ENCODE measurements at places on chromosomes 1 and 21. TPM values are rescaled to one million over a fixed set of nuclear protein-coding genes. Genes with fewer than 3 reads are reported as not detected.

AMY1A gene
- polyA plus RNA-seq, result not detected

GNAT2 gene
- not detected for polyA plus RNA-seq

GNL2 gene
- 49.0 TPM for polyA plus RNA-seq

PERM1 gene
- polyA plus RNA-seq, result 3.3 TPM

MMEL1 gene
- polyA plus RNA-seq, result 0.39 TPM

- DNase-seq, result no peak
These were observed 52.8 kb downstream of the DUSP10 start for GRCh38 chr1:221689138-221689537.

DNA sequence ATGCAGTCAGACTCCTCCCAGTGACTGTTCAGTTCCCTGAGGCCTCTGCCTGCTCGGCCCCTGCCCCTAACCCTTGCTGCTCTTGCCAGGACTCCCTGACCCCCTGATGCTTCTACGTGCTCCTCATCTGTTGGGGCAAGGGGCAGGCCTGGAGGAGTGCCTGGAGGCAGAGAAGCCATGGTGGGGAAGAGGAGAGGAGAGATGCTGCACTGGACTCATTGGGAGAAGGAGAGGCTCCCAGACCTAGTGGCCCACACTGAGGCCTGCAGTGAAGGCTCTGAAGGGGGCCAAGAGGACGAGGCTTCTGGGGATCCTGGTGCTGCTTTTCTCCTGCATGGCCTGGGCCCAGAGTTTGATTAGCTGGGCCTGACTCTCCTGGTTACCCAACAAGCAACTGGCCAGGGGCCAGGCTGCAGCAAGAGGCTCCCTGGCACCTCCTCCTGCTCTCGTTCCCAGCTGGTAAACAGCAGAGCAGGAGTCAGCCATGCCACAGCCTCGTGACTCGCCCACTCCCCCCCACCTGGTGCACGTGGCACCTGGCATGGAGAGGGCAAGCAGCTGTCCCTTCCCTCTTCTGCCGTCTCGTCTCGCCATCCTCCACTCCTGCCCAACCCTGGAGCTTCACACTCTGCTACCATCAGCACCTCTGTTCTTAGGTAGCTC lies 847 bp upstream of the RORC start:
- no peak for DNase-seq

- DNase-seq, result no peak
These were observed 19.3 kb upstream of the ALDH4A1 start for GRCh38 chr1:18921516-18922251.

GRCh38 chr1:1132956-1133750 lies 17.3 kb upstream of the C1orf159 start:
- no peak for DNase-seq

- DNase-seq, result no peak
These were observed 29.1 kb downstream of the SKI start for GRCh38 chr1:2257245-2257627.

GRCh38 chr1:179156026-179156425 lies 73.5 kb downstream of the ABL2 start:
- no peak for DNase-seq

DNA sequence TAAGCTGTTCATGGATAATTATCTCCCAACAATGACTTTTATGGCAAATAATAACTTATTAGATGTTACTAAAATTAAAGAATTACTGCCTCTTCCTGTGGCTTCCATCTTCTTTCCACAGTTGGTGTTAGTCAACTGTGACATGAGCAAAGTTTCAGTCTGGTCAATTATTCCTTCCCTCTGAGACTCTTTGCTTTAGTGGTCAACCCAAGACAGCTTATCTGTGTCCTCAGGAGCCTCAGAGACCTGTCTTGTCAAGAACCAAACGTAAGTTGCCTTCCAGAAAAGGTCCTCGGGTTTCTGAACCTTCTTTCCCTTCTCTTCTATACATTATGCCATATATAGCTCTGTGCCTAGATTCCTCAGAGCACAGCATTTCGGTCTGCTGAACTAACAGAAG lies 263.2 kb upstream of the ZP4 start:
- DNase-seq, result no peak

DNA sequence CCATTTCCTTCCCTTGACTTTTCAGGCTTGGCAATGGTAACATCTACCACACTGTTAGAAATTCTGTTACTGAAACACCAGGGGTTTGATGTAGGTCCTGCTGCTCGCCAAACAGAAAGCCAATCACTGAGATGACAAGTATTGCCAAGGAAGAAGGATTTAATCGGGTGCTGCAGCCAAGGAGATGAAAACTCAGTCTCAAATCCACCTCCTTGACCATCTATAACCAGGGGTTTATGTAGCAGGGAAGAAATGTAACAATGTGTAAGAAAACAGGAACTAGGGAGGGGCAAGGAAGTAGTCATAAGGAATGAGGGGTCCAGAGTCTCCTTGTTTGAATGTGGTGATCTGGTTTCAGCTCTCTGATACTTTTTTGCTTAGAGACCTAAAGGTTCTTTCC lies 25.4 kb downstream of the PLA2G2A start:
- DNase-seq, result no peak

- no peak for DNase-seq
These were observed 57.2 kb upstream of the HMCN1 start for GRCh38 chr1:185676969-185677368.

DNA sequence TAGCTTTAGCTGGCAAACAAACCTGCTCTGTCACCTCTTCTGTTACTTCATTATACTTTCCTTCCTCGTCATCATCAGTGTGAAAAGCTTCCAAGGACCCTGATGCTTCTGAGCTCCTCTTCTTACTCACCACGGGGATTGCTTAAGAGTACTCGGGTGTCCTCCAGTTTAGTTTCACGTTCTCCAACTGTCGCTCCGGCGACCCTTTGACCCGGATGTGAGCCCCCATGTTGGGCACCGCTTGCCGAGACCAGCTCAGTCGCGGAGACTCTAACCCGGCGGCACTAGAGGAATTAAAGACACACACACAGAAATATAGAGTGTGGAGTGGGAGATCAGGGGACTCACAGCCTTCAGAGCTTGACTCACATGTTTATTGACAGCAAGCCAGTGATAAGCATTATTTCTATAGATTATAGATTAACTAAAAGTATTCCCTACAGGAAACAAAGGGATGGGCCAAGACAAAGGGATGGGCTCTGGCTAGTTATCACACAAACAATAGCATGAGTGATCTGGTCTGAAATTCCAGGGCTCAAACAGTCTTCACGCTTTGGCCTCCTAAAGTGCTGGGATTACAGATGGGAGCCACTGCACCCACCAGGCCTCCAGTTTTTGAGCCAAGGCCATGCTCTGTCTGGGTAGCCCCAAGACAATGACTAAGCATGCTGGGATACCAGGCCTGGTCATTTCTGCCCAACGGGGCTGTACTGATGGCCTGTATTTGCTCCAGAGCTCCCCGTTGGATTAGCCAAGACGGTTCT lies 30.1 kb upstream of the ENO1 start:
- DNase-seq, result no peak

DNA sequence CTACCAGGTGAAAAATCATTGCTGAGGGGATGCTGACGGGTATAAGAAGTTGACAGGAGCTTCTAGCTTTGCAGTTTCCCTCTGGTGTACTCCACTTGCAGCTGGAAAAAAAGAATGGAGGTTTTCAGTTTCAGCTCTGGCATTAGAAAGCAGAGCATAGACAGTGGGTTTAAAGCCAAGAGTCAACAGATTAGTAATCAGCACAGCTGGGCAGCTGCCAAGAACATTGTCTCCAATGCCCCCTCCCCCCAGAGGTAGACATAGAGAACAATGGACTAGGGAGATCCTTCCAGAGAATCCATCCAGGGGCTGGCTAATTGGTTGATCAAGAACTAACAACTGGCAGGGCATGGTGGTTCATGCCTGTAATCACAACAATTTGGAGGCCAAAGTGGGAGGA lies 10.1 kb upstream of the ZBTB8B start:
- DNase-seq, result no peak

- DNase-seq, result no peak
These were observed 379.4 kb downstream of the PLPP3 start for GRCh38 chr1:56199956-56200355.

DNA sequence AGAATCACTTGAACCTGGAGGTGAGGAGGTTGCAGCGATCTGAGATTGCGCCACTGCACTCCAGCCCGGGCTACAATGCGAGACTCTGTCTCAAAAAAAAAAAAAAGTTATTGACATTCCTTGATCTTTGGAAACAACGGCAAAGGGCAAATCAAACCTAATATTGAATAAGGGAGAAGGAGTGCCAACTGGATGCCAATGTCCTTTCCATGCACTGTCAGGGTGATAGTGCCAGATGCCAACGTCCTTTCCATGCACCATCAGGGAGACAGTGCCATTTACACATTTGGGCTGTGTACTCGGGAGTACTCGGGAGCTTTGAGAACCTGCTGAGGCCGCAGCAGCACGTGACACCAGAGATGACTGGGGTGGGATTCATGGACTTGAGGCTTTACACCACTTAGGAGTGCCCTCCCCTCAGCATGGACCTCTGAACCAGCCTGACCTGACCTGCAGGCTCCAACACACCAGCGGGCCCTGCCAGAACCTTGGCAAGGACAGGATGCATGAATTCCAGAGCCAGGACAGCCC lies 34.5 kb upstream of the SOD1 start:
- DNase-seq, result no peak
